ENCODE measurements at places on chromosomes 11 and 22.

- DNase-seq = no peak
Observed at GRCh38 chr22:35575116-35575748, 34.6 kb downstream of the RASD2 start.

DNA sequence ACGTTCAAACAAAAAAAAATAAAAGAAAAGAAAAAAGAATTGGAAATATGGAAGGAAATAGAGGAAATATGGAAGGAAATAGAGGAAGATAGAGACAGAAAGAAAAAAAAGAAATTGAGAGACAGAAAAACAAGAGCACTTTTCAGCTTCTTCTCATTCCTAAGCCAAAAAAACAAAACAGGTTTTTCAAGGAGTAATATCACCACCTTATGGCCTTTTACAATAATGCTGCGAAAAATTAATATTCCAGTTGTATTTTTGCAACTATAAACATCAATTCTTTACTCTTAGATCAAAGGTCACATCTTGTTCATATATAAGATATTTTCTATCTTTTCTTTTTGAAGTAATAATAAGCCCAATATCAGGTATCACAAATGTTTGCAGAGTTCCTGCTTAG is 328.3 kb downstream of the FAT3 start:
- DNase-seq = no peak

GRCh38 chr11:96319898-96320656 is 22.9 kb downstream of the MAML2 start:
- DNase-seq = no peak

DNA sequence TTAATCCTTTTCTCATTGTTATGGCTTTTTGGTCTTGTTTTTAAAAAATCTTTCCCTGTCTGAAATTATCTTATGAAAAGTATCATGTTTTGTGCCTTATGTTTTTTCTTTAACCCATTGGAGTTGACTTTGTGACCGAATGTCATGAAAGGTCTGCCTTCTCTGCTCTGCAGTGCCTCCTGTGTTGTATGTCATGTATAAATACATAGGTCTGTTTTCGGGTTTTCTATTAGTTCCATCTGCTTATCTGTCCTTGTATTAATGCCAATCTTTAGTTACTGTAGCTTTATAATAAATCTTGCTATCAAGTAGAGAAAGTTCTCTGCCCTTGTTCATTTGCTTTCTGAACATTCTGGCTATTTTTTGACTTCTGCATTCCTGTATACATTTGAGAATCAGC is 73.0 kb downstream of the ZBTB44 start:
- no peak for DNase-seq

DNA sequence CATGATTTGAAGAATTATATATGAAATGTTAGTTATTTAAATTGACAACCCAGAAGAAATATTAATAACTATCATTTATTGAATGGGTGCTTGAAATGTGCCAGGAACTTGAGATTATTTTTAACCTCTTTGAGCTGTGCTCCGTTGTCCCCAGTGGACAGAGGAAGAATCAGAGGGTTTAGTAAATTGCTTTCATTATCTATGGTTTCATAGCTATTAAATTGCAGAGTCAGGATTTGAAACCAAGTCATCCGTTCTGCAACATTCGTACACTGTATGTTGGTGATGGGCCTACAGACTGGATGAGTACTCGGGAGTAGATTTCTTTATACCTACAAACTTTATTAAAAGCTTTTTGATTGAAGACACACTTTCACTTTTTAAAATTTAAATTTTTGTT is 4.9 kb downstream of the HSD17B12 start:
- no peak for DNase-seq

DNA sequence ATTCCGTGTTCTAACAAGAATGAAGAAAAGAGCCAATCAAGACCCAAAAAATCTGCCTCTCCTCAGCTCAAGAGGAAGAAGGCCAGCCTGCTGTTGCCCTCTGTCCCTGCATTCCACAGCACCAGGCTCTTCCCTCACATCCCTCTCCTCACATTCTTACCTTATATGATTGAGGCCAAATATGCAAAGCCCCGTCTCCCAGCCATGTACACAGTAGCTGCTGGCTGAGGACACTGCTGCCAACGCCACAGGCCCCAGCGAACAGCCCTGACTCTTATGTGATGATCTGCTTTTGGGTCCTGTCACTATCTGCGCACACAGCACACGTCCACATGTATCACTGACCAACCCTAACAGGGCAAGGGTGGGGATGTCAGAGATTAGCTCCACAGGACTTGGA is 60.2 kb downstream of the MICAL3 start:
- no peak for DNase-seq

- no peak for DNase-seq
Observed at GRCh38 chr11:35747668-35748067, 85.1 kb downstream of the TRIM44 start.

DNA sequence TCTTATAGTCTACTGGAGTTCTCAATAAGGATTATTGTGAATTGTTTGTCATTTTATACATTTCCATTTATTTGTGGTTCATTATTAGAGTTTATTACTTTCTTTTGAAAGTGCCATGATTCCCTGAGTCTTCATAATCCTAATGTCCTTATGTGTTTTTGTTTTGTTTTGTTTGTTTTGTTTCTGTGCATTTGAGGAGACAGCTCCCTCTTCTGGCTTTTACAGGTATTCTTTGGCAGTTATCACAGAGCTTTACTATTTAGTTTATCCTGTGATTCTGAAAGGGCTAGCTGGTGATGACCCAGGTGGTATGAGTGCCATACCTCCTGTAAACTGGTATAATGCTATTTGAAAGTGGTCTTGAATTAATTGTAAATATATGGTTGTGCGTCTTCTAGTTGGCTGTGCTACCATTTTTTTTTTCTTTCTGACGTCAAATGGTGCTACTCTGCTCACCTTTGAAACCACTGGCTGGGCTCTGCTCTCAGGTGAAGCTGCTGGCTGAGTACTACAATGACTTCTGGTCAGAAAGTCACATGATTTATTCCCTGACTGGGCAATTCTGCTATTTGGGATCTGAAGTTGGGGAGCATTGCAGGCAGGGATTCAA is 751.2 kb downstream of the JRKL start:
- DNase-seq = no peak

GRCh38 chr11:76768909-76769560 is 14.1 kb upstream of the TSKU start:
- DNase-seq = no peak

DNA sequence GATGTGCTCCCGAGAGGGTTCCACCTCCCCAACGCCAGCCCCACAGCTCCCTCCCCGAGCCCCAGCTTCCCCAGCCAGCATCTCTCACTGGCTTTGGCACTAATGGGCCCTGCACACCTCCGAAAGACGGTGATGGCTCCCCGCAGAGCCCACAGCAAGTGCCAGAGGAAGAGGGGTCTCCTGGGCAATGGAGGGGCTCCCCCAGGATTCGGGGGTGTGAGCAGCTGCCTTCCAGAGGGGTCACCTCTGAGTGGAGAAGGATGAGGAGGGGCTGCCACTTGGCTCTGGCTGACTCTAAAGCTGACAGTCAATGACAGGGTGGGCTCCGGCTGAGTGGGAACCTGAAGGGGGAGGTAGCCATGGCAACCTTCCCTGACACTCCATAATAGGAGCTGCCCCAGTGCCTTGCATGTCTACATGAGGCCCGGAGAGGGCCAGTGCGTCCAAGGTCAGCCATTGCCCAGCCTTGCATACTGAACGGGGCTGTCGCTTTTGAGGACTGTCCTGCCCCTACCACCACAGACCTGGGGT is 98.6 kb upstream of the SYT13 start:
- no peak for DNase-seq

- no peak for DNase-seq
Observed at GRCh38 chr11:36407356-36407755, 102.7 kb downstream of the TRAF6 start.

DNA sequence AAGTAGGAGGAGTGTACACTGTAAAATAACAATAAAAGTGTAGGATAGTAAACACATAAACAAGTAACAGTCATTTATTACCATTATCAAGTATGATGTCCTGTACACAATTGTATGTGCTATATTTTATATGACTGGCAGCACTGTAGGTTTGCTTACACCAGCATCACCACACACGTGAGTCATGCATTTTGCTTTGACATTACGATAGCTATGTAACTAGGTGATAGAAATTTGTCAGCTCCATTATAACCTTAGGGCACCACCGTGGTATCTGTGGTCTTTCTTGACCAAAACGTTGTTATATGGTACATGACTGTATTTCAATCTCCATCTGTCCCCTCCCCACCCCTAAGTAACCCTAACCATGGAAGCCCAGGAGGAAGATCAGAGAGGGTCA is 1.1 kb downstream of the DNAL4 start:
- no peak for DNase-seq

- DNase-seq = no peak
Observed at GRCh38 chr11:76962583-76963416, 71.4 kb upstream of the B3GNT6 start.

DNA sequence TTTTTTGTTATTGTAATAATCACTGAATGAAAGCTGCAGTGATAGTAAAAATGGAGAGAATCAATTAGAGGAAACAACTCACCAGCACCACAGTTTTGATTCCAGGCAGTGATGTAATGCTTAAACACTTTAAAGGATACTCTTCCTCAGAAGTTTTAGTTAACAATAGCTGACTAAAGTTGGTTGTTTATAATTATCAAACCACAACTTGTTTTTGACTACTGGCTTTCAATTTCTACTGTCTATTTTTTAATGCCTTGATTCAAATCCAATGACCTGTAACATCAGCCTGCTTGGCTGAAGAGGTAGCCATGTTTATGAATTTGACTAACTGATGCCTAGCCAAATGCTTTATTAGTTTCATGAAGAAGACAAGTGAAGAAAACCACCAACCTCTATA is 18.2 kb upstream of the CASP12 start:
- DNase-seq = no peak

DNA sequence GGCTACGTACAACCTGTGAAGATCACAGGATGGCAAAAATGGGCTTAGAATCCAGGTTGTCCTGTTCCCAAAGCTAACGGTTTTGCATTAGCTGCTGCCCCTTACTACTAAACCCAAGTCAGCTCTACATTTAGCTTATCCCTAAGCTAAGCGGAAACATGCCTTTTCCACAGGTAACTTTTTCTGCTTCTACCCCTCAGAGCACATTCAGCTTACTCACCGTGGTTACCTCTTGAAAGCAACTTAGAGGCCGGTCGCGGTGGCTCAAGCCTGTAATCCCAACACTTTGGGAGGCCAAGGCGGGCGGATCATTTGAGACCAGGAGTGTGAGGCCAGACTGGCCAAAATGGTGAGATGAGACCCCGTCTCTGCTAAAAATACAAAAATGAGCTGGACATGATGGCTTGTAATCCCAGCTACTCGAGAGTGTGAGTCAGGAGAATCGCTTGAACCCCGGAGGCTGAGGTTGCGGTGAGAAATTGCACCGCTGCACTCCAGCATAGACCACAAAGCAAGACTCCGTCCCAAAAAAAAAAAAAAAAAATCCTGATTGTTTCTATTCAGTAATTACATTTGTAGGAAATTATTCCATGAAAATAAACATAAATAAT is 790 bp upstream of the TMEM41B start:
- DNase-seq = no peak

GRCh38 chr11:116107229-116107628 is 603.0 kb upstream of the CADM1 start:
- no peak for DNase-seq

DNA sequence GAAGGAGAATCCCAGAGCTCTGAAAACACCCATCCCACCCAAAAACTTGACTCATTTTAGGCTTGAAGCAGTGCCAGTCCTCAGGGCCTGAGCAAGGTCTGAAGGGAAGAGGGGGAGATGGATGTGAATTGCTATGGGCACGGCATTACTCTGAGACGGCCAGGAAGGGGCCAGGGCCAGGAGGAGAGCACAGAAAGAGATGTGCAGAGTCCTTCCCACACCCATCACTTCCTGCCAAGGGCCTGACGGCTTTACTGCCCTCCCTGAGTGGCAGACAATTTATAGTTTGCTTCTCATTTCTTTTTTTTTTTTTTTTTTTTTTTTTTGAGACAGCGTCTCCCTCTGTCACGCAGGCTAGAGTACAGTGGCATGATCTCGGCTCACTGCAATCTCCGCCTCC is 22.5 kb downstream of the TAB1 start:
- no peak for DNase-seq

GRCh38 chr11:66841861-66842260 is 1.4 kb upstream of the RCE1 start:
- no peak for DNase-seq

DNA sequence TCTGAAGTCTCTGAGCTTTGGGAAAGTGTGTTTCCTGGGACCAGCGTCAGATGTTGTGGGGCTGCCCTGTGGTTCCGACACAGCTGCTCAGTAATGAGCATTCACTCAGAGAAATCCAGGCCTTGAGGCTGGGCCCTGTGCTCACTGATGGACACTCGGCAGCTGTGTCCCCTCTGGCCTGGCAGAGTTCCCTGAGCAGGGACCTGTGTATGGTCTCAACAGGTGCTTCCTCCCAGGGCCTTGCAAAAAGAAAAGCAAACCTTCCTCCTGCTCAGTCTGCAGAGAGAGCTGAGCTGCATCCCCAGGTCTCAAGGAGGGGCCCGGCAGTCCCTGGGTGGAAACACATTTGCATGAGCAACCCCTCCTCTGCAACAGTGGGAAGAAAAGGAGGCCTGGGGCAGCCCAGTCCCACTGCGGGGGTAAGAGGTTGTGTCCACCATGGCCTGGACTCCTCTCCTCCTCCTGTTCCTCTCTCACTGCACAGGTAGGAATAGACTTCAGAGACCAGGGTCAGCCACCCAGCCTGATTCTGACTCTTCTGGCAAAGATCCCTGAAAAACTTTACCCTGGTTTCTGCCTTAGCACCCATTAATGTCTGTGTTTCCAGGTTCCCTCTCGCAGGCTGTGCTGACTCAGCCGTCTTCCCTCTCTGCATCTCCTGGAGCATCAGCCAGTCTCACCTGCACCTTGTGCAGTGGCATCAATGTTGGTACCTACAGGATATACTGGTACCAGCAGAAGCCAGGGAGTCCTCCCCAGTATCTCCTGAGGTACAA is 131.2 kb downstream of the VPREB1 start:
- DNase-seq = no peak

DNA sequence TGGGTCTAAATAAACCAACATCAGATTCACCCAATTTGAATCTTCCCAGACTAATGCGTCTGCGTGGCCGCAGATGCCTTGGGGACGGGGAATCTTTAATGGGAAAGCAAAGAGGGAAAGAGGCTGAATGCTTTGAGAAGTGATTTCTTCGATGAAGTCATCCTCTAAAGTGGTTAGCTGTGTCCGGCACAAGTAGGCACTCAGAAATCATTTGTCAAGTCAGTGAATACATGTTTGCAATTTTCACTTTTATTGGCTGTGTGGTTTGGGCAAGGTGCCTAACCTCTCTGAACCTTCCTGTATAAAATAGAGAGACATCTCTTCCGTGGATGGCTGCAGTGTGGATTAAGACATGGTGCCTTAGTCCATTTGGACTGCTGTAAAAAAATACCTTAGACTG is 19.7 kb upstream of the IFT27 start:
- DNase-seq = no peak

All from hippocampal formation (tissue), 2 donors.